ENCODE measurements at places on chromosomes 5 and 9. TPM values are rescaled to one million over a fixed set of nuclear protein-coding genes. Genes with fewer than 3 reads are reported as not detected.

- H3K36me3 ChIP-seq, result no peaks in the 10 kb centered on the region
- H3K27ac ChIP-seq, result no peak overlapping the region
- DNase-seq, result no peak
- H3K4me3 ChIP-seq, result no peak overlapping the region
- peaks cover 2% of the 10 kb centered on the region for H3K4me1 ChIP-seq
These were observed 124.8 kb upstream of the LMX1B start for GRCh38 chr9:126488881-126489404.

GRCh38 chr5:93325946-93326345 lies 255.1 kb downstream of the NR2F1-AS1 start:
- H3K27ac ChIP-seq, result no peak overlapping the region
- no peaks in the 10 kb centered on the region for H3K27me3 ChIP-seq
- no peak overlapping the region for H3K4me3 ChIP-seq

GRCh38 chr9:1455766-1456165 lies 405.6 kb downstream of the DMRT2 start:
- H3K36me3 ChIP-seq, result no peaks in the 10 kb centered on the region
- H3K4me3 ChIP-seq, result no peak overlapping the region
- H3K27ac ChIP-seq, result no peak overlapping the region
- H3K4me1 ChIP-seq, result peaks cover 37% of the 10 kb centered on the region
- DNase-seq, result no peak
- H3K27me3 ChIP-seq, result no peaks in the 10 kb centered on the region

DNA sequence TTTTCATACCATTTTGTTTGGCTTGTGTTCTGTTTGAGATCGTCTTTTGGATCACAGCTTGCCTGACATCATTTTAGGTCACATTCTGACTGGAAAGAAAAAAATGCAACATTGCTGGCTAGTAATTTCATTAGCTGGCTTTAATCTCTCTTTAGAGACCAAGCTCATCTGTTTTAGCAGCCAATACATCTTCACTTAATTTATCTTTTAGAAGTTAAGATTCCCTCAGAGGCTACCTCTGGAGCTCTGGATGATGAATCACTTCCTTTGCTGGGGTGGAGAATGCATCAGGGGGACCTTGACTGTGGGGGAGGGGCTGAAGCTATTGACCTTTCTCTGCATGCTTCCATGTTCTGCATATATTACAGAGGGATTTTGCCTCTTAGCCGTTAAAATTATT lies 181.5 kb upstream of the OTULINL start:
- no peak for DNase-seq
- no peaks in the 10 kb centered on the region for H3K27me3 ChIP-seq
- no peaks in the 10 kb centered on the region for H3K4me1 ChIP-seq
- peaks cover 9% of the 10 kb centered on the region for H3K36me3 ChIP-seq

DNA sequence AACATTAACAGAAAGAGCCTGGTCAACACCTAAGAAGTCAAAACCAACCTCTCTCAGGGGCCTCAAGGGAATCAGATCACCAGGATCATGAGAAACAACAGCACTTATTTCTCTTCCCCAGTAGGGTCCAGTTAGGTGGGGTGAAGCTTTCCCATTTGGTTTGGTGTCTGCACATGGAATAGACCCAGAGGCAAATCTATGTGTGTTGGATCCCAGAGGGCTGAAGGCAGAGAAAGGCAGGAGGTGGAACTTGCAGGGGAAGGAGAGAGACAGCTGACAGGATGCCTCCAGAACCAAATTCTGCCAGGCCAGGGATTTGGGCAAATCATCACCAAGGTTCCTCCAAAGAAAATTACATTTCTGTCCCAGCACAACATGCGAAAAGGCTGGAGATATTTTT lies 104.8 kb upstream of the SPOCK1 start:
- no peak overlapping the region for H3K27ac ChIP-seq
- H3K4me1 ChIP-seq, result no peaks in the 10 kb centered on the region
- DNase-seq, result no peak
- no peak overlapping the region for H3K4me3 ChIP-seq

DNA sequence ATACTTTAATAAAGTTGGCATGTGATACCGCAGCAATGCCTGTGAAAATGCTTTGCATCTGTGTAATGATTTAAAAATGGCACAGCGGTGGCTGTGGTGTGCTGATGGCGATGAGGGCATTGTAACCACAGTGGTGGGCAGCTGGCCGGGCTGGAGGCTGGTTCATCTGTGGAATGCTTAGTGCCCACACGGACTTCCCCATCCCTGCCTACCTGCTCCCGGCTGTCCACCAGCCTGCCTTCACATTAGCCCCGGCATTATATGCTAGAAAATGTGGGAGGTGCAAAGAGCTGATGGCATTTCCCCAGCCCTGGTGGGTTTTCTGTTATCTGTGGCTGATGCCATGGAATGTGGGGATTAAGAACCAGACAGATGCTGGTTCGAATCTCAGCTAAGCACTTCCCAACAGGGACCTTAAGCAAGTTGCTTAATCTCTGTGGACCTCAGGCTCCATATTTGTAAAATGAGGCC lies 2.9 kb upstream of the NDST1 start:
- no peak overlapping the region for H3K4me3 ChIP-seq
- H3K27ac ChIP-seq, result peak overlapping the region; percentile 51
- H3K27me3 ChIP-seq, result no peaks in the 10 kb centered on the region
- DNase-seq, result peak; percentile 46
- H3K36me3 ChIP-seq, result no peaks in the 10 kb centered on the region

- no peak overlapping the region for H3K4me3 ChIP-seq
- DNase-seq, result no peak
- no peaks in the 10 kb centered on the region for H3K36me3 ChIP-seq
These were observed 1.3 kb downstream of the HAVCR2 start for GRCh38 chr5:157107508-157107907.

GRCh38 chr9:4118666-4119065 lies 181.2 kb downstream of the GLIS3 start:
- no peaks in the 10 kb centered on the region for H3K27me3 ChIP-seq
- DNase-seq, result no peak
- no peak overlapping the region for H3K27ac ChIP-seq
- no peaks in the 10 kb centered on the region for H3K4me1 ChIP-seq

DNA sequence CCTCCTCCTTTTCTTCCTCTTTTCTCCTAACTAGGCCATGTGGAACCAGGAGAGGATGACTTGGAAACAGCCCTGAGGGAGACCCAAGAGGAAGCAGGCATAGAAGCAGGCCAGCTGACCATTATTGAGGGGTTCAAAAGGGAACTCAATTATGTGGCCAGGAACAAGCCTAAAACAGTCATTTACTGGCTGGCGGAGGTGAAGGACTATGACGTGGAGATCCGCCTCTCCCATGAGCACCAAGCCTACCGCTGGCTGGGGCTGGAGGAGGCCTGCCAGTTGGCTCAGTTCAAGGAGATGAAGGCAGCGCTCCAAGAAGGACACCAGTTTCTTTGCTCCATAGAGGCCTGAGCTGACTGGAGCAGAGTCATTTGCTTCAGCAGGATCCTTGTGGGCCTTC lies 13.7 kb downstream of the NUDT2 start:
- no peak overlapping the region for H3K27ac ChIP-seq
- DNase-seq, result no peak
- peaks cover 2% of the 10 kb centered on the region for H3K36me3 ChIP-seq
- H3K27me3 ChIP-seq, result no peaks in the 10 kb centered on the region
- no peak overlapping the region for H3K4me3 ChIP-seq
- H3K4me1 ChIP-seq, result no peaks in the 10 kb centered on the region

GRCh38 chr5:74500110-74500917 lies 140.2 kb downstream of the ENC1 start:
- peak; percentile 94 for DNase-seq
- no peaks in the 10 kb centered on the region for H3K36me3 ChIP-seq
- H3K4me1 ChIP-seq, result peaks cover 27% of the 10 kb centered on the region
- H3K27me3 ChIP-seq, result no peaks in the 10 kb centered on the region
- H3K27ac ChIP-seq, result peak overlapping the region; percentile 70

SLCO6A1 gene
- total RNA-seq, result not detected

GABRA6 gene
- total RNA-seq, result not detected

TNFSF15 gene
- 1.1 TPM for total RNA-seq

Measured in SJCRH30 (cell line).